Spinal cord (tissue), 10 donors: ENCODE measurements at places on chromosomes 13 and 19. TPM values are rescaled to one million over a fixed set of nuclear protein-coding genes. Genes with fewer than 3 reads are reported as not detected.

- DNase-seq = no peak
- no peaks in the 10 kb centered on the region for H3K36me3 ChIP-seq
- no peak overlapping the region for H3K4me3 ChIP-seq
- H3K4me1 ChIP-seq = no peaks in the 10 kb centered on the region
- no peaks in the 10 kb centered on the region for H3K27me3 ChIP-seq
These were observed 44.7 kb upstream of the LATS2 start for GRCh38 chr13:21106089-21106488.

DNA sequence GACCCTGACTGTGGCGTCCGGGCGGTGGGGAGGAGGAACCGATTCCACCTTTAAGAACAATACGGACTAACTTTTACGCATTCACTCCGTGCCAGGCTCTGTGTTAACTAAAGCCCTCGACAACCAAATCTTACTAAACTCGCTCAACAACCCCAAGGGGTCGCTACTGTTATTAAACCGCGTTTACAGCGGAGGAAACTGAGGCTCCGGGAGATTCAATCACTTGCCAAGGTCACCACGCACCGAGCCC, 1.2 kb downstream of the SAMD1 start:
- H3K27ac ChIP-seq = no peak overlapping the region
- H3K4me1 ChIP-seq = peaks cover 20% of the 10 kb centered on the region
- H3K27me3 ChIP-seq = no peaks in the 10 kb centered on the region
- peaks cover 33% of the 10 kb centered on the region for H3K36me3 ChIP-seq
- H3K4me3 ChIP-seq = peak overlapping the region; percentile 19

DNA sequence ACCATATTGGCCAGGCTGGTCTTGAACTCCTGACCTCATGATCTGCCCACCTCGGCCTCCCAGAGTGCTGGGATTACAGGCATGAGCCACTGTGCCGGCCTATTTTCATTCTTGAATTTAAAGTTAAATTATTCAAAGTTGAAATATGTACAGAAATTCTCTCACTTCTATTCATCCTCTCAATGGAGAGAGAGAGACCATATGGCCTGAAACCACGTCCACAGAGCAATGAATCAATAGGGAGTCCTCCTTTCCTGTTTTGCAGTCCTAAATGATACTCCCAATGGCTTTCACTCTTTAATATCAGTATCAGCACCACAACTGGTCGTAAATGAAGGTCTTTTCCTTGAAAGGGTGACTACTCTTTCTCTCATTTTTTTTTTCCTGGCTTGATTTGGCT, 30.5 kb upstream of the KCTD4 start:
- no peaks in the 10 kb centered on the region for H3K27me3 ChIP-seq
- H3K4me3 ChIP-seq = no peak overlapping the region
- no peak overlapping the region for H3K27ac ChIP-seq
- peaks cover 3% of the 10 kb centered on the region for H3K36me3 ChIP-seq

DNA sequence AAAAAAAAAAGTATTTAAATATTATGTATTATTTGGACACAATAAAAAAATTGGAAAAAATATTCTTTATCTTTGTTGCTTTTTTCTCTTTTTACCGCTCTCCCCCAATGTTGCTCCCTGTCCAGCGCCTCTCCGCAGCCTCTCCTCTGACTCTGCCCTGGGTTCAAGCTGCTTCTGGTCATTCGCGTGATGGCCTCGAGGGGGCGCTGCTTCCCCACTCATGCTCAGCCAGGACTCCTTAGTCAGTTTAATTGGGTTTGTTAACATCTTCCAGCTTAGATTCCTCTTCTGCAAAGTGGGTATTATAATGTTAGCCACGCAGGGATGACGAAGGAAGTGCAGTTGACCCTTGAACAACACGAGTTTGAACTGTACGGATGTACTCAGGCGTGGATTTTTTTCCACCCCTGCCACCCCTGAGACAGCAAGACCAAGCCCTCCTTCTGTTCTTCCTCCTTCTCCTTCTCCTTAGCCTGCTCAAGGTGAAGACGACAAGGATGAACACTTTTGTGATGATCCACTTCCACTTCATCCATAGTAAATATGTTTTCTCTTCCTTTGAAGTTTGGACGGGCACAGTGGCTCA, 4.9 kb upstream of the NWD1 start:
- no peaks in the 10 kb centered on the region for H3K36me3 ChIP-seq
- no peak overlapping the region for H3K27ac ChIP-seq
- H3K4me3 ChIP-seq = no peak overlapping the region
- DNase-seq = no peak
- no peaks in the 10 kb centered on the region for H3K27me3 ChIP-seq

- H3K4me1 ChIP-seq = peaks cover 24% of the 10 kb centered on the region
- no peaks in the 10 kb centered on the region for H3K36me3 ChIP-seq
- H3K4me3 ChIP-seq = peak overlapping the region; percentile 66
- peak overlapping the region; percentile 42 for H3K27ac ChIP-seq
These were observed 5.2 kb upstream of the LMNB2 start for GRCh38 chr19:2461751-2462634.

GRCh38 chr19:49684251-49684982, 5.0 kb upstream of the ADM5 start:
- peaks cover 2% of the 10 kb centered on the region for H3K27me3 ChIP-seq
- H3K4me3 ChIP-seq = no peak overlapping the region
- peaks cover 93% of the 10 kb centered on the region for H3K36me3 ChIP-seq
- no peak for DNase-seq
- H3K27ac ChIP-seq = no peak overlapping the region

- H3K27me3 ChIP-seq = no peaks in the 10 kb centered on the region
- DNase-seq = no peak
- no peak overlapping the region for H3K4me3 ChIP-seq
These were observed 46.9 kb downstream of the GPALPP1 start for GRCh38 chr13:45036206-45036605.

DNA sequence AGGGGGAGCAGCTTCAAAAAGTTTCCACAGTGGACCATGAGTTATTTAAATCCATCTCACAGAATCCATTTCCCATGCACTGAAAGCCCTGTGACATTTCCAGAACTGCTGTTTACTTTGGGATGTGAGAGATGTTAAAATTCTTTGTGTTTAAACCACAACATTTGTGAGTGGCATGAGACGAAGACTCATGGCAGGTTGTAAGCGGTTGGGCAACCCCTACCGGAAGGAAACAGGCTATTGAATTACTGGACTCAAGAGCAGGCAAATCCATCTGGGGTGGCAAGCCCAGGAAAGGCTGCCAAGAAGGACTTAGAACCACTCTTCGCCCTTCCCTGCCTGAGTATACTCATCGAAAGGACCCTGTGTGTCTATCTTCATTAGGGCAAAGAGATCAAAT, 22.3 kb upstream of the CLDN10 start:
- H3K4me3 ChIP-seq = no peak overlapping the region
- no peak for DNase-seq
- H3K36me3 ChIP-seq = no peaks in the 10 kb centered on the region
- H3K27ac ChIP-seq = no peak overlapping the region
- H3K27me3 ChIP-seq = no peaks in the 10 kb centered on the region

DNA sequence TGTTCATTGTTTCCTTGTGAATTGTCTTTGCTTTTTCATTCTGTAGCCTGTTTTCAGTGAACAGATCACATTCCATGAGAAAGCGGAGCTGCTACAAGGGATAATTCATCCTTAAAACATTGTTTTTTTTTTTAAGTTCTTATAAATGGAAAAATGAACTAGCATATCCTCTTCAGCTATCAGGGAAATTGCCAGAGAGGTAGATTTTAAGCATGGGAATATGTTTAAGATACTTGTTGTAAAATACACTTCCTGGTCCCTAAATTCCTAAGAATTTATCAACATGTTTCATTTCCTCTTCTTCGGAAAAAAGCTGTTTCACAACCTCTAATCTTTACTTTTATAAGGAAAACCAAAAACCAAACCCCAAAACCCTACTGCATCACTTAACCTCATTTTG, 238.0 kb downstream of the POSTN start:
- no peaks in the 10 kb centered on the region for H3K27me3 ChIP-seq
- no peak overlapping the region for H3K27ac ChIP-seq
- H3K4me3 ChIP-seq = no peak overlapping the region
- H3K4me1 ChIP-seq = no peaks in the 10 kb centered on the region
- no peak for DNase-seq

- no peak for DNase-seq
- peak overlapping the region; percentile 56 for H3K4me3 ChIP-seq
- peaks cover 15% of the 10 kb centered on the region for H3K4me1 ChIP-seq
- no peaks in the 10 kb centered on the region for H3K36me3 ChIP-seq
- H3K27ac ChIP-seq = peak overlapping the region; percentile 59
- H3K27me3 ChIP-seq = no peaks in the 10 kb centered on the region
These were observed 823 bp downstream of the FBXO17 start for GRCh38 chr19:38974624-38975213.

DNA sequence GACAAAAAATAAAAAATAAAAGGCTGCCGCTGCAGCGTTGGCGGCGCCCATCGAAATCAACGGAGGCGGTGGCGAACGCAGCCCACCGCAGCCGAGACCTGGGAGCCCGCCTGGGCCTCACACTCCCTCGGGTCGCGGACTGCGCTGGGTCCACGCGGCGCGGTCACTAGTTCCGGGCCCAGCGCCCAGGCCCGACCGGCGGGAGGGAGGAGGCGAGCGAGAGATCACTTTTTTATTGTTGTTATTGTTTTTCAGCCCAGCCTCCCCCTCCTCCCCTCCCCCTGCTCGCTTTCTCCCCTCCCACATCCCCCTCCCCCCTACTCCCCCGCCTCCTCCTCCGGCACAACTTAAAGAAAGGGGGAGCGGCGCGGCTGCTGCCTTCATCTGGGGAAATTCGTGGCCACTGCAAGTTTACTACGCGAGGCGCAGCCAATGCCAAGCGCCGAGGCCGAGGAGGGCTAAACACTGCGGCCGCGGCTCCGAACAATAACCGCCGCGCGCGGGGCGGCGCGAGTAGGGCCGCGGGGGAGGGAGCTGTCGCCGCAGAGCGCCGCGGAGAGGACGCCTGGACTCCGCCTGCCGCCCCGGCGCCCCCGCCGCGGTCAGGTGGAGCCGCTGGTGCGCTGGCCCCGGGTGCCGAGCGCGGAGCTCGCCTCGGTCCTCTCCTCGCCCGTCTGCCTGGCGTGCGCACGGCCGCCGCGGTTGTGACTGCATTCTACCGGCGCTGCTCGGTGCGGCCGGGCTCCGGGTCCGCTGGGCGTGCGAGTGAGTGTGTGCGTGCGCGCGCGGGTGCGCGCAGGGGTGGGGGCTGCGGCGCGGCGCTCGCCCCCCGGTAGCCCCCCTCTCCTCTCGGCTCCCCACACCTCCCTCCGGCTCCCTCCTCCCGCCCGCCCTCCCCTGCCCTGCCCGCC, 505 bp upstream of the ZIC2 start:
- no peak for DNase-seq
- H3K27ac ChIP-seq = peak overlapping the region; percentile 73
- peaks cover 34% of the 10 kb centered on the region for H3K4me1 ChIP-seq
- peaks cover 85% of the 10 kb centered on the region for H3K27me3 ChIP-seq
- peak overlapping the region; percentile 39 for H3K4me3 ChIP-seq
- H3K36me3 ChIP-seq = peaks cover 7% of the 10 kb centered on the region

DNA sequence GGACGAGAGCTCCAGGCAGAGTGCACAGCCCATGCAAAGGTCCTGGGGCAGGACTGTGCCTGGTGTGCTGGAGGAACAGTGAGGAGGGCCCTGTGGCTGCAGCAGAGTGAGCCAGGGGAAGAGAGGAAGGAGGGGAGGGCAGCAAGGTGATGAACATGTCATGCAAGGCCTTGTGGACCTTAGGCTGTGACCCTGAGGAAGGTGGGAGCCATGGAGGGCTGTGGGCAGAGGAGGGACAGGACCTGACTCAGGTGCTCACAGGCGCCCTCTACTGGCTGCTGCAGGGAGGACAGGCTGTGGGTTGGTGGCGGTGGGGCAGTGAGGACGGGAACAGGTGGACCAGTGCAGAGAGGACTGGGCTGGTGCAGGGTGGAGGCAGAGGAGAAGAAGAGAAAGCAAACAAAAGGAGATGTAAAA, 170.3 kb downstream of the PTPRS start:
- no peak overlapping the region for H3K27ac ChIP-seq
- no peak overlapping the region for H3K4me3 ChIP-seq
- H3K27me3 ChIP-seq = no peaks in the 10 kb centered on the region
- no peaks in the 10 kb centered on the region for H3K36me3 ChIP-seq
- H3K4me1 ChIP-seq = no peaks in the 10 kb centered on the region
- DNase-seq = no peak

- DNase-seq = no peak
- peaks cover 2% of the 10 kb centered on the region for H3K27me3 ChIP-seq
- no peak overlapping the region for H3K4me3 ChIP-seq
- H3K36me3 ChIP-seq = no peaks in the 10 kb centered on the region
These were observed 199.2 kb downstream of the TEX29 start for GRCh38 chr13:111519490-111520170.

DNA sequence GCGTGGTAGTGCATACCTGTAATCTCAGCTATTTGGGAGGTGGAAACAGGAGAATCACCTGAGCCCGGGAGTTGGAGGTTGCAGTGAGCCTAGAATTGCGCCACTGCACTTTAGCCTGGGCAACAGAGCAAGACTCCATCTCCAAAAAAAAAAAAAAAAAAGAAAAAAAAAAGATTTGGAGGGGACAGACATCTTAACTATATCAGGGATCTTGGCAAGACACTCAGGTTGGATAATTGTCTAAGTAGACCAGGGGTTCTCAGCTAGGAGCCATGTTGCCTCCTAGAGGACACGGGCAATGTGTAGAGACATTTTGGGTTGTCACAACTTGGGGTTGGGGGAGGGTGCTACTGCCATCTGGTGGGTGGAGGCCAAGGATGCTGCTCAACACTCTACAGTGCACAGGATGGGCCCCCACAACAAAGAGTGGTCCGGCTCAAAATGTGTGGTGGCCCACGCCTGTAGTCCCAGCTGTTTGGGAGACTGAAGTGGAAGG, 1.9 kb upstream of the ZNF580 start:
- H3K4me3 ChIP-seq = no peak overlapping the region
- H3K27ac ChIP-seq = no peak overlapping the region
- H3K36me3 ChIP-seq = peaks cover 14% of the 10 kb centered on the region
- DNase-seq = no peak

DNA sequence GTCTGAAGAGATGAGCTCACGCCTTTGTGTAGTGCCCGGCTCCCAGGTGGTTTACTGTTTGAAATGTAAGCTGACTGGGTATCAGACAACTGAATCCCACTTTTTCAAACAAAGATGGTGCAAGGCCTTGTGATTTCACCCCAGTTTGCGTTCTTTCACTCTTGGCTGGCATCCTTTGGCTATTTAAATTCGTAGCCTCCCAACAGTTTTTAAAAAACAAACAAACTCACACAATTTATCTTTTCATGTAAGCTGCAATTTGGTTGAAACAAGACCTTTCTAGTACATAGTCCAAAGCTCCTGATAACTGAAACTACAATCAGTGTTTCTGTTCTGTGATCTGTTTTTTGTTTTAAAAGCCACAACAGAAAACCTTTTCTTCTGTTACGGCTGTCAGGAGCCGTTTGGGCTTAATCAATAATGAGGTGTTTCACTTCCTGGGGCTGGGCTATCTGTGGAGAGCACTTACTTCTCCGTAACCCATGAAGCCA, 65.1 kb upstream of the NPAS1 start:
- no peaks in the 10 kb centered on the region for H3K27me3 ChIP-seq
- H3K4me3 ChIP-seq = no peak overlapping the region
- DNase-seq = no peak
- H3K27ac ChIP-seq = no peak overlapping the region
- peaks cover 8% of the 10 kb centered on the region for H3K36me3 ChIP-seq

Gene GAPDHS
- not detected for total RNA-seq

Gene SGCG
- total RNA-seq = 1.1 TPM

Gene FFAR2
- total RNA-seq = 0.69 TPM

Gene TMEM143
- total RNA-seq = 3.5 TPM

Gene TMEM38A
- 18.6 TPM for total RNA-seq

Gene LAIR1
- total RNA-seq = 12.3 TPM

Gene ZSCAN1
- total RNA-seq = 0.79 TPM

Gene PTH2
- total RNA-seq = not detected
